Naive thymus-derived CD4-positive, alpha-beta T cell (primary cell): ENCODE measurements at places on chromosomes 2 and 18. TPM values are rescaled to one million over a fixed set of nuclear protein-coding genes. Genes with fewer than 3 reads are reported as not detected.

- no peak for DNase-seq
- no peak overlapping the region for H3K4me3 ChIP-seq
- no peak overlapping the region for H3K27ac ChIP-seq
- no peaks in the 10 kb centered on the region for H3K36me3 ChIP-seq
- H3K27me3 ChIP-seq = no peaks in the 10 kb centered on the region
- no peaks in the 10 kb centered on the region for H3K4me1 ChIP-seq
Measured at GRCh38 chr2:167192833-167193232, 304.6 kb downstream of the XIRP2 start.

DNA sequence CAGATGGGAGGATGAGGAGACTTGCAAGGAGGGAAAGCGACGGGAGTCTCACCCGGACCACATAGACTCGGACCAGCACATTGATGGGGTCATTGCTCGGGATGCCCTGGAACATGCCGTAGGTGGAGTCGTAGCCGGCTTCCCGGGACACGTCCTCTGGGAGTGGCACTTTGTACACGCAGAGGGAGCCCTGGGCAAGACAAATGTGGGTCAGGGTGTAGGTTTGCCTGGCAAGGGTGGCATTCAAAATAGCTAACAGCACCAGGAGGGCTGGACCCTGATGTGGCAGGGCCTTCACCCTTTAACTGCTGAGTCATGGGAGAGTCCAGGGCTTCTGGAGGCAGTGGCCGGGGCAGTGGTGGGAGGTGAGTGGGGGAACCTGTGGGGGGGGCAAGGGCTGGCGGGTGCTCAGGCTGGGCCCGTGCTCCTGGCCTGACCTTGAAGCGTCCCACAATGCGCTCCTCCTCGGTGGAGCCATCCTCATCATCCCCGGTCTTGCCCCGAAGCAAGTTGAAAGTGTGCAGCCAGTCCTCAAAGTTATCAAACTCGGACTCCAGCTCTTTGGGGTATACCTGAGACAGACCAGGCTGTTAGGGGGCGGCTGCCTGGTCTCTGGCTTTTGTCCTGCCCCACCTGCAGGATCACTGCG, 11.1 kb downstream of the OTOF start:
- no peak for DNase-seq
- H3K27me3 ChIP-seq = no peaks in the 10 kb centered on the region
- H3K36me3 ChIP-seq = no peaks in the 10 kb centered on the region

- no peak overlapping the region for H3K27ac ChIP-seq
- no peak overlapping the region for H3K4me3 ChIP-seq
- no peaks in the 10 kb centered on the region for H3K36me3 ChIP-seq
- H3K27me3 ChIP-seq = no peaks in the 10 kb centered on the region
- DNase-seq = no peak
- H3K4me1 ChIP-seq = no peaks in the 10 kb centered on the region
Measured at GRCh38 chr2:37573451-37574388, 97.7 kb downstream of the CDC42EP3 start.

- H3K4me3 ChIP-seq = no peak overlapping the region
- no peak for DNase-seq
- H3K4me1 ChIP-seq = no peaks in the 10 kb centered on the region
Measured at GRCh38 chr2:102114851-102115497, 27.6 kb upstream of the IL1R1 start.

DNA sequence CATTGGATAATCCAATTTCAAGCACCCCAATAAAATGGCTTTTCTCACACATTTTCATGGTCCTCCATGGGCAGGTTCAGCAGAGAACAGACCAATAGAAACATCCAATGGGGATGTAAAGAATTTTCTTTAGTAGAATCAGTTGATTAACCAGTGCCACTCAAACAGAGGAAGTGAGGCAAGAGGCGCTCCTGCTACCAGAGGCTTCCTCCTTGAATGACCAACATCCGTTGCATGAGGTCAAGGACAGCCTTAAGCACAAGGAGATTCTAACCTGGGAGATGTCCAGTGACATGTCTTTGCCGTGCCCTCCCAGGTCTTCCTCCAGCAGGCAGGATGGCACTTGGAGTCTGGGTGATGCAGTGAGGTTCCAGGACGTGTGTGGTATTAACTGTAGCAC, 146.6 kb downstream of the PIEZO2 start:
- no peaks in the 10 kb centered on the region for H3K4me1 ChIP-seq
- DNase-seq = no peak
- no peak overlapping the region for H3K4me3 ChIP-seq
- no peaks in the 10 kb centered on the region for H3K36me3 ChIP-seq
- no peaks in the 10 kb centered on the region for H3K27me3 ChIP-seq

DNA sequence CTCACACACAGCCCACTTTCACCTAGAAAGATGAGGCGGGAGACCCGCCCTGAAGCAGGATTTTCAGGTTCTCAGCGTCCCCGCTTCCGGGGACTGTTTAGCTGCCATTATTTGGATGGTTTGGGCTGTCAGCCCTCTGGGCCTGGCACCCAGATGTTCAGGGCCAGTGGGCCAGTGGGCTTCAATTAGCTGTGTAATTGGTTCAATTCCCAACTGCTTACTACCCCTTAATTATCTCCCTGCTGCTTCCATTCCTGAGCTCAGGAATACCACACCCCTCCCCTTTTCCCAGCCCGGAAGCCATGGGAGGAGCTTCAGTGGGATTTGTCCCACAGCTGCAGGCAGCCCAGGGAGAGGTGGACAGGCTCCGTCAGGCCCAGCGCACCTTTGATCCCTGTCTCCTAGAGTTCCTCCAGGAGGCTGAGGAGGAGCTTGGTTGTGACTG, 114.1 kb upstream of the MYCN start:
- DNase-seq = no peak
- H3K27ac ChIP-seq = no peak overlapping the region
- no peak overlapping the region for H3K4me3 ChIP-seq

- no peaks in the 10 kb centered on the region for H3K36me3 ChIP-seq
- no peak overlapping the region for H3K4me3 ChIP-seq
- no peak overlapping the region for H3K27ac ChIP-seq
- no peaks in the 10 kb centered on the region for H3K4me1 ChIP-seq
- no peaks in the 10 kb centered on the region for H3K27me3 ChIP-seq
- DNase-seq = no peak
Measured at GRCh38 chr2:103387888-103388287, 626.1 kb downstream of the TMEM182 start.

Gene SLC9A4
- total RNA-seq = 0.08 TPM

Gene KCNK3
- not detected in 2 replicates for total RNA-seq

Gene NIFK
- 71.9 TPM for total RNA-seq
